Mesothelial cell of epicardium (in vitro differentiated cells): ENCODE measurements at places on chromosomes 5 and 9.

GRCh38 chr5:142283304-142283703, 41.5 kb downstream of the SPRY4 start:
- no peak overlapping the region for H3K27ac ChIP-seq
- no peaks in the 10 kb centered on the region for H3K27me3 ChIP-seq
- no peak for DNase-seq
- no peak overlapping the region for H3K4me3 ChIP-seq
- H3K4me1 ChIP-seq = peaks cover 35% of the 10 kb centered on the region
- H3K36me3 ChIP-seq = no peaks in the 10 kb centered on the region

GRCh38 chr9:18798106-18798505, 234.9 kb downstream of the SAXO1 start:
- H3K36me3 ChIP-seq = no peaks in the 10 kb centered on the region
- H3K4me3 ChIP-seq = no peak overlapping the region
- no peak for DNase-seq
- no peak overlapping the region for H3K27ac ChIP-seq

GRCh38 chr5:2192496-2192895, 309.8 kb upstream of the IRX4 start:
- H3K27ac ChIP-seq = no peak overlapping the region
- peaks cover 72% of the 10 kb centered on the region for H3K27me3 ChIP-seq
- peaks cover 8% of the 10 kb centered on the region for H3K4me1 ChIP-seq

GRCh38 chr9:130995086-130996011, 13.6 kb upstream of the LAMC3 start:
- no peaks in the 10 kb centered on the region for H3K36me3 ChIP-seq
- no peak for DNase-seq
- no peak overlapping the region for H3K4me3 ChIP-seq

DNA sequence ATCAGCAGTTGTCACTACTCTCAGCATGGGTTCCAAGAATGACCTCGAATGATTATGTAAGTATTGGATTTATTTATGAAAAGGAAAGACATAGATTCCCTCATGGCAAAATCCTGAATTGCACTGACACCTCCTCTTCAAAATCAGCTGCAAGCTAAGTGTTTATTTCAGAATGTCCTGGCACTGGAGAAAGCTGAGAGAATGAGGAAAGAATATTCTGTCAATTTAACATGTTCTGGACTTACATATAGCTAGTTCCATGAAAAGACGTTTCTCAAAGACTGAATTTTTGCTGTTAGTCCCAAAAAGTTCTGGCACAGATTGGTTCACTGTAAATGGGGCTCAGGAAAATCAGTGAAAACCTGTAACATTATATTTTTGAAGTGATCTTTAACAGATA, 120.3 kb downstream of the NREP start:
- H3K4me1 ChIP-seq = no peaks in the 10 kb centered on the region
- peaks cover 22% of the 10 kb centered on the region for H3K36me3 ChIP-seq
- no peak overlapping the region for H3K27ac ChIP-seq
- no peak overlapping the region for H3K4me3 ChIP-seq
